Activated naive CD4-positive, alpha-beta T cell treated with anti-CD3 and anti-CD28 coated beads, Interleukin-2, amount 10 ng/mL, durations not matched to agents 7 days and 5 days (primary cell): ENCODE measurements at places on chromosomes 2 and 18.

DNA sequence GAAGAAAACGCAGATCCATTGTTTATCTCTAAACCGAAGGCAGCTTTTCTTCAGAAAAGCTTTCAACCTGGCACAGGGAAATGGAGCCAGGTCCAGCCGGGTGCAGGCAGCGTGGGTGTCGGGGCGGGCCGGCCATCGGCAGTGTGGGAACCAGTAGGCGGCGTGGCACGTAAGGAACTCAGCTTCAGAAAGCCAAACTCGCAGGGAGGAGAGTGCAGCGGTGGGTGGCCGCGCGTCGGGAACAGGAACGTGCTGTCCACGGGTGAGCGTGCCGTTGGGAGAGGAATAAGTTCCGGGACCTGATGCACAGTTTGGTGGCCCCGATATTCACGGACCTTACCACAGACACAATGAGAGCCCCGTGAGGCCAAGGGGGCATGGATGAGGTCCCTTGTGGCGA lies 270.4 kb downstream of the TWIST2 start:
- DNase-seq = no peak

- no peak for DNase-seq
Measured at GRCh38 chr18:54116541-54117257, 107.8 kb downstream of the MBD2 start.

- DNase-seq = no peak
Measured at GRCh38 chr18:12238826-12239225, 15.3 kb upstream of the CIDEA start.

GRCh38 chr2:63788071-63788470 lies 53.6 kb upstream of the UGP2 start:
- DNase-seq = no peak

- no peak for DNase-seq
Measured at GRCh38 chr18:71485611-71486010, 1058.5 kb downstream of the CBLN2 start.

- no peak for DNase-seq
Measured at GRCh38 chr18:43312891-43313290, 35.6 kb upstream of the SYT4 start.

- no peak for DNase-seq
Measured at GRCh38 chr2:165674780-165675179, 119.3 kb downstream of the GALNT3 start.

DNA sequence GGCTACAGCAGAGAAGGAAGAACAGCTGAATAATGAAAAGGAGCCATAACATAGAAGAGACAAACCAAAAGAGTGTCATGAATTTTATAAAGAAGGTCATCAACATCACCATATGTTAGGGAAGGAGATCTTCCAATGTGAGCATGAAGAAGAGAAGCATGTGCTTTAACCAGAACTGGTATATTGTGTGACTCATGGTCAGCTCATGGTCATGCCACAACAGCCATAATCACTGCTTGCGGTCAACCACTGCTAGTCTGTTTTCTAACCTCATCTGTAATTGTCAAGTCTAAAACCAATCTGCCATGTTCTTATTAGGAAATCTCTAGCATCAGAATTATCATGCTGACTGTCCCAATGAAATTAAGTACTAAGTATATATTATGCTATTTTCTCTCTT lies 204.1 kb upstream of the VRK2 start:
- DNase-seq = no peak

DNA sequence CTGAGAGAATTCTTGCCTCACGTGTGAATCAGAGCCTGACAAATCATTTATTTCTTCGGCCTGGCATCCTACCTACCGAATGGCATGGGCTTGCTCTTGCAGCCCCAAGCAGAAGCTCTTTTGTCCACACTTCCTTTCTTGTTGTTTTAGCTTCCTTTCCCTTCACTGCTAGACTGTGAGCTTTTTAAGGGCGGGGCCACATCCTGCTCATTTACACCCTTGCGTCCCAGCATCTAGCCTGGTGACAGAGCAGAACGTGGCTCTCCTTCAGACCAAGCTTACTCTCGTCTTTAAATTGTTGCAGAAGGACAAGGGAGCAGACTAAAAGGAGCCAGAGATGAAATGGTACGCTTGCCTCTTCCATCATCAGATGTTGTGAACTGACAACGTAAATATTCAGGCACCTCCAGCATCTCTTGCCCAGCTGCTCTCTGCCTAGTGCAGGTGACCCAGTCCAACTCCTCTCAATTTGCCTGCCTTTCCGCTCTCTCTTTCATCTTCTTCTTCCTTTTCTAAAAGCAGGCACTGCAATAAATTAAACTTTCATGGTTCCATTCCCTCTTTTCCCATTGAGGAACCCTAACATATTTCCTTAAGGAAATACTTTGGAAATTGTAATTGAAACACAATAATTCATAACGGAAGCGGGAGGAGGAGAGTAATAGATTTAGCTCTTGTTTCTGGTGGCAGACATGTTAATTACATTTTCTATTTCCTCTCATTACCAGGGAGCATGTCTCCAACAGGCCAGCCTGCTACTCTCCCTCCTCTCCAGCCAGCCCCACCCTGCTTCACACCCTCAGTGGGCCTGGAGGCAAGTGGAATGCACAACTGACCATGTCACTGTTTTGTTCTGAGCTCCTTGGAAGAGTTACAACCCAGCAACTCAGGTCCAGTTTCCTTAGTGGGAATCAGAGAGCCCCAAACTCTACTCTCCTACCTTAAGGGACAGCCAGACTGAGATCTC lies 228.1 kb upstream of the TRIB2 start:
- DNase-seq = peak; percentile 79

DNA sequence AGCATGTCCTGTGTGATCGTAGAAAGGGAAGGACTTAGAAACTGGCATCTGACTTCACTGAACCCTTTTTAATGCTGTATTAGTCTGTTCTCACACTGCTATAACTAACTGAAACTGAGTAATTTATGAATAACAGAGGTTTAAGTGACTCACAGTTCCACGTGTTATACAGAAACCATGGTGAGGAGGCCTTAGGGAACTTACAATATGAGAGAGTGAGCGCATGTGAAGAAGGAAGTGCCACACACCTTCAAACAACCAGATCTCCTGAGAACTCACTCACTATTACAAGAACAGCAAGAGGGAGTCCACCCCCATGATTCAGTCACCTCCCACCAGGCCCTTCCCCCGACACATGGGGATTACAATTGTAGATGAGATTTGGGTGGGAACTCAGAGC lies 811.3 kb downstream of the CPS1 start:
- no peak for DNase-seq

DNA sequence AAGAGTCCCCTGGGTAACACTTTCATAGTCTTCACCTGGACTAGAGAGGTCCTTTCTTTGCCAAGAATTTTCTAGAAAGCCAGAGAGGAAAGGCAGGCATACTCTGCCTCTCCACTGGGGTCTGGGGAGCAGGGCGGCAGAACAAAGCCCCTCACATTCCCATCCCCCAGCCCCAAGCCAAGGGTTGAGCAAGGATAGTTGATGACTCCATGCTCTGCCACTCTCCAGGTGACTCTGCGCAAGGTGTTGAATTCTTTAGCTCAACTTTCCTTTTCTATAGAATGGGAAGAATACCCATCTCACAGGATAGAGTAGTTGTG lies 2.9 kb upstream of the GDF7 start:
- no peak for DNase-seq

DNA sequence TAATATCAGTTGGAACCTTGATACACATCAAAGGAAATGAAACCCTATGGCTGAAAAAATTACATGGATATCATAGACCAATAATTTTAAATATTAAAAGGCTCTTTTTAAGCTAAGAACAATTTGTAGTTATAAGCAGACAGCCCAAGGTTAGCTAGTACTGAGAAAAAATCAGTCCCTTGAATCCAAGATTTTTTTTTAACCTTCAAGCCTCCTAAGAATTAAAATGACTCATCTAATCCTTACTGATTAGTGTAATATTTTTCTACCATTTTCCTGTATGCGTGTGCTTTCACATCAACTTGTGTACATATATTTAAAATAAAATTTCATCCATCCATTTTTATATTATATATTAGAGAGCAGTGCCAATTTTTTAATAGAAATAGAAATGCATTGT lies 1004.9 kb upstream of the ZEB2 start:
- DNase-seq = no peak

DNA sequence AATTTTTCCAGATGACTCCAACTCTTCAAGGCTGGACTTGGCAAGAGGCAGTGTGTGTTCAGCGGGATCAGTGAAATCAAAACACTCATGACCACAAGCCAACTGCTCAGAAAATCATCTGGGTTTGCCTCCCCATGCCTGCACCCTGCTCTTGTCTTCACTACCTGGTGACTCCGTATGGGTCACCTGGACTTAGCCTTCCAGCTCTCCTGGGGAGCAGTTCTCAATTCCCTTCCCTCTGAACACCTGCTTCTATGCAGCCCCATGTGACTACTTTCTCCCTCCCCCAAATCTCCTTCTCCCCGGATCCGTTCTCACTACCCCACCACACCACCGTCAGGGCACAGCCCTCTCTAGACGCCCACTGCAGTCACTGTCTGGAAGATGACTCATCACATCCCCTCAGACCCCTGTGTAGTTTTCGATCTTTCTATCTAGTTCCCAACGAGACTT lies 130.2 kb upstream of the ID2 start:
- DNase-seq = peak; percentile 16

GRCh38 chr2:96789245-96789617 lies 26.8 kb upstream of the CNNM3 start:
- DNase-seq = no peak

DNA sequence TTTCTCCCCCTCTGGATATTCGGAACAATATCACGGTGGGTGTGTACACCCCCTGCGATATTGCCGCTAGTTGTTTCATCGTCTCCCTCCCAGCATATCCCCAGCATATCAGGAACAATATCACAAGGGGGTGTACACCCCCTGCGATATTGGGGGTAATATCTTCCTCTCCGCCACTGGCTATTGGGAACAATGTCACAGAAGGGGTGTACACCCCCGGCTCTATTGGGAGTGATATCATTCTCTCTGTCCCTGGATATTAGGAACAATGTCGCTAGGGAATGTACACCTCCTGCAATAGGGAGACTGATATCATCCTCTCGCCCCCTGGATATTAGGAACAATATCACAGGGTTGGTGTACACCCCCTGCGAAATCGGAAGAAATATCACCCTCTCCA lies 1932.0 kb downstream of the SUCLG1 start:
- DNase-seq = no peak

DNA sequence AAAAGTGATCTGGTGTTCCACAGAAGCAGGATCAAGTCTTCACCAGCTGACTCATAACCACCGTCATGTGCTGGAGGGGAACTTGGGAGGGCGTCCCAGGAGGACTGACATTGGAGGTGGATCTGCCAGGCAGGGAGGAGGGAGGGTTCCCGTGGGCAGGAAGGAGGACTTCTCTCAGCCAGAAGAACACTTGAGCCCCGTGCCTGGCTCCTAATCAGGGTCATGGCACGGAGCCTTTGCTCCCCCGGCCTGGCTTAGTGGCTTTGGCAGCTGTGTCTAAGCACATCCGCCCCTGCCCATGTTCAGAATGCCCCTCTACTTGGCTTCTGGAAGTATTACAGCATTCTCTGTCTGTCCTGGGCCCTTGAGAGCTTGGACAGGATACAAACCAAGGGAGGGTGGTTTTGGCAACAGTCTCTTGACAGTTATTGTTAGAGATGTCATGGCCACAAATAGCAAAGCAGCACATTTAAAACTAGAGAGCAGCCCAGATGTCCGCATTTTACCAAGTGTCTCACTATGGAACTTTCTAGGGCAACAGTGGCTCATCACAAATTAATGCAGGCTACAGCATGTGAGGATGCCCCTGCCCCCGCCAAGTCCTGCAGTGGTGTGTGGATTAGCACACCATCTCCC lies 11.5 kb downstream of the PPP1R7 start:
- no peak for DNase-seq

DNA sequence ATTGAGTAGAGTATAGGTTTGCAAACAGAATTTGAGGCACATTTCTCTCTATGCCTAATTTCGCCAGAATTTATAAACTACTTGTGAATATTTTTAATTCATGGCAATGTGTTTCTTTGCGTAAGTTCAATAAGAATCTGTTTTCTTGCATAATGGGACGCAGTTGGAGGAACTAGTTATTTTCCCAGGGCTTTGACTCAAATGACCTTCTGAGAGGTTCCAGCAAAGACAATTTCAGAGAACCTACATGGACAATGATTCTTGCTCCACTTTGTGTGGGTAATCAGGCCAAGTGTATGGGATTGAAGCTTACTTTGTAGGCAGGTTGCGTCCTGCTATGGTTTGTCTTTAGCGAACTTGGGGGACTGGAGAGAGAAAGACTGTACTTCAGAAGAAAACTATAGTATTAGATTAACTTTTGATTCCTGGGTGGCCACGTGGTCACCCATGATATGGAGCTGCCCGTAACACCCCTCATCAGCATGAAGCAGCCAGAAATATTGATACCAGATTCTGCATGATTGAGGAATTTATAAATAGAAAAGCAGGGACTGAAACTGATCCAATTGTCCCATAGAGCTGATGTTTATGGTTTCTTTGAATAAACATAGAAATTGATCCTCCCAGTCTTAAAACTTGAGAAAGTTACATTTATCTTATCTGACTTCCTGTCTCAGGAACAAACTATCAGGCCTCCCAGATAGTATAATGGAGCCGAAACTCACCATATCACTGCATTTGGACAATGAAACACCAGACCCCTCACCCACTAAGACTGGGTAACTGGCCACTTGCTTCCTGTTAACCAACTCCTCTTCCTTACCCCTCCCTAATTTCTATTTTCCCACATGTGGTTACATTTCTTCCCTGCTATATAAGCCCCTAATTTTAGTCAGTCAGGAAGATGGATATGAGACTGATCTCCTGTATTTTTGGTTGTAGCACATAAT lies 815.3 kb upstream of the HS6ST1 start:
- DNase-seq = no peak

GRCh38 chr2:59181347-59181746 lies 940.2 kb upstream of the FANCL start:
- DNase-seq = no peak

DNA sequence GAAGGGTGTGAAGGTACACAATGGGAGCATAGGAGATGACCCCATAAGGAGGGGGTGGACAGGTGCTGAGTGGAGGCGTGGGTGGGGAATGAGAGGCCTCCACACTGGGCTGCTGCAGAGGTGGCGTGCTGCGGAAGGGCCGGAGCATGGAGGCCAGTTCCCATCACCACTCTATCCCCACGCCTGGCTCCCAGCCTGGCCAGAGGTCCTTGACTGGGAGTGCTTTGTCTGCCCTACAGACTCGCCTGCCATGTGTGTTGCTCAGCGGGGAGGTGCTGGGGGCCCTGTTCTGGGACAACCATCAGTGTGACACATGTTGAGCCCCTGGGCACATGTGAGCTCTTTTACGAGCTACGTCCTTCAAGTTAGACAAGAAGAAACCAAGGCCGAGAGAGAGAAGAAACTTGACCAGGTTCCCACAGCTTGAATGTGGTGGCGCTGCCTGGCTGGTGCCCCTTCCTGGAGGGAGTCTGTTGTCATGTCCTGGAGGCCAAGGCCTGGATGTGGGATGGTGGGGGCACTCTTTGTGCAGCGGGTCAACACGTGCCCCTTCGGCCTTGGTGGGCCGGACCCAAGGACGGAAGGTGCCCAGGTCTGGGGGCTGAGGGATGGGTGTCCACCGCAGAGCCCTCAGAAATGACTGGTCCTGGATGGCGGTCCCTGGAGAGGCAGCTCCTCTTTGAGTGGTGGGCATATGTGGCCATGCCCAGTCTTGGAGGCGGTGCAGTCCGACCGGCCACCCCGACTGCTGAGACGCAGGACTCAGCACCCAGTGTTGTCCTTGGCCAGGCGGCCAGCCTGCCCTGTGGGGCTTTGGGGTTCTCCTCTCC lies 1.2 kb upstream of the INPP5D start:
- no peak for DNase-seq

- no peak for DNase-seq
Measured at GRCh38 chr2:74037379-74037860, 52.7 kb downstream of the TET3 start.

GRCh38 chr2:239302083-239302807 lies 98.6 kb downstream of the HDAC4 start:
- DNase-seq = no peak

GRCh38 chr2:1990724-1991123 lies 246.4 kb upstream of the PXDN start:
- DNase-seq = no peak
